ENCODE measurements at places on chromosomes 4 and X.

- no peak for DNase-seq
Observed at GRCh38 chr4:104915864-104916263, 230.8 kb upstream of the TET2 start.

- no peak for DNase-seq
Observed at GRCh38 chrX:56554870-56555269, 8.6 kb upstream of the UBQLN2 start.

DNA sequence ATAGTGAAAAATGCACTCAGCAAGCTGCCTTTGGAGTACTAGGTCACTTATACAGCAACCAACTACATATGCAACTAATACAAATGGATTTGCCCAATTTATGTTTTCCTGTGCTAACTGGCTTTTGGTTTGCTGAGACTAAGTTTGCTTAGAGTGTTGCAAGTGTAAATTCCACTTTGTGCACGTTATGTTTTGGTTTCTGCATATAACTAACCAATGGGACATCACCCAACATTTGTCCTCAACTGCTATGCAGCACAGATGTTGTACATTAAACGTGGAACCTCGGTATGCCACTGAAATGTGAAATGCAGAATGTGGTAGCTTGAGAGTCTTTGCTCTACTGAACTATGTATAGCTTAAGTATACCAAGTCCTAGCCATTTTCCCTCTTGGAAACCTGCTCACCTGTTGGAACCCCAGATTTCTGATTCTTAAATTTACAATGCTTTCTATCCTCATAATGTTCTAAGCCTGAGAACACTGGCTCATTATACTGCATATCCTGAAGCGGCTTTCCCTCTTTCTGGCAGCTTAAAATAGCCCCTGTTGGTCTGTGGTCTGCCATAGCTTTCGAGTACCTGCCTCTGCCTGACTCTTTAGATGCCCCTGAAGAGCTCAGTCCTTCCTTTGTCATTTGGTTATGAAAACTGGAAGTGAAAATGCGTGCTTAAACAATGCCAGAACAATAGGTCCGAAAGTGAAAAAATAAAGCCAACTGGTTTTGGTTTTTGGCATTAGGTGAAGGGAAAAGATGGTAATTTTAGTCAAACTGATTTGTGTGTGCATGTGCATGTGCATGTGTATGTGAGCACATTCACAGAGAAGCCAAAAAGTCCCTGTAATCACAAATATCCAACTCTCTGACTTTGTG lies 158.0 kb downstream of the SH2D1A start:
- DNase-seq = no peak

DNA sequence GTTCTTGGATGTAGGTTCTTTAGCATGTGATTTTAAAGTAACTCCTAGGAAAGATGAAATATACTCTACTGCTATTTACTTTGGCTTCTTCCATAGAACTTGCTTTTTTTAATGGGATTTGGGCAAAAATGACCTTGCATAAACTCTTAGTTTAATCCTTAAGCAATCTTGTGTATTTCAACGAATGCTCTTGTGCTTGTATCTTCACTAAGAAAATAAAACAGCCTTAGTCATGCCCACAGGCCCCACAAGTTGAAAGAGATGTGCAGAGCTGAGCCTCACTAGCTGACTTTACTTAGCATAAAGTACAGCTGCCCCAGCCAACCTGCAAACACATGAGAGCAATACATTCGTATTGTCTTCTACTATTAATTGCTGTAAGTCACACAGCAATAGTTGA lies 1609.2 kb downstream of the STIM2 start:
- DNase-seq = no peak

DNA sequence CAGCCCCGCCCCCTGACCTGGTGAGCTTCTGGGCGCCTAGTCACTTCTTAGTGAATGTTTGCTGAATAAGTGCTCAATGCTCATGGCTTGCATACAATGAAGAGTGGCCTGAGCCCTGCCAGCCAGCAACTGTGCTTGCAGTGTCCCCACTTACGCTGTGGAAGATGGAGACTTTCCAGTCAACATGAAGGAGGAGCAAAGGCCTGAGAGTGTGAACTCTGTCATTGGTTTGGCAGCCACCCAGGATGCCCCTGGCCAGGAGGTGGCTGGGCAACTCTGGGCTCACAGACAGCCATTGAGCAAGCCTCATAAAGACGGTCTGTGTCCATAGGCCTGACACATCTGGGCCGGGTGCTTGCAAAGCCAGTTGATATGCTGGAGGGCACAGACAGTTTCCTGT lies 72.1 kb upstream of the MAMLD1 start:
- no peak for DNase-seq

GRCh38 chr4:3461515-3462291 lies 1.4 kb upstream of the DOK7 start:
- no peak for DNase-seq

- no peak for DNase-seq
Observed at GRCh38 chr4:78781139-78781538, 5.0 kb downstream of the BMP2K start.

- no peak for DNase-seq
Observed at GRCh38 chr4:156294577-156294976, 340.9 kb upstream of the CTSO start.

- DNase-seq = no peak
Observed at GRCh38 chr4:56684320-56685050, 3.4 kb upstream of the HOPX start.

DNA sequence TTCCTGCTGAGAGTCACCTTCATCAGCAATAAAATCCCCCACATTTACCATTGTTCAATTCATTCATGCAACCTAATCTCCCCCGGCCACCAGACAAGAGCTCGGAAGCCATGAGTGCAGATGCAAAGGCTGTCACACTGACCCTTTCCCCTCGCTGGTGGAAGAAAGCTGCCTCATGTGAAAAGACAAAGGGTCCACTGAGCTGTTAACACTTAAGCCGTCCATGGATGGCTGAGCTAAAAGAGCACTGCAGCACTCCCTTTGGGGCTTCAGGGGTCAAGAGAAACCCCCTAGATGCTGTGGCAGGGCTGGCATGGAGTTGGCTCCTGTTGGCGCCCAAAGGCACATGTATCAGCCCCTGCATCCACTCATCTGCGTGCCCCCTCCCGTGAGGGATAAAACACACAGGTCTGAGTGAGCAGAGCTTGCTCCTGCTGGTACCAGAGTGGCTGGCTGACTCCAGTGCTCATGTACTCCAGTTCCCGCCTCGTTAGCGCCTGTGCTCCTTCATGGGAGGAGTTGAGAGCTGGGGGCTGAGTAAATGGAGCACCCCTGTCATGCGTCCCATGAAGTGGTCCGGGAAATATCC lies 216.5 kb downstream of the PDHA2 start:
- DNase-seq = no peak

GRCh38 chr4:99458911-99459447 lies 23.8 kb upstream of the ADH7 start:
- DNase-seq = no peak
